ENCODE measurements at places on chromosomes 11 and 22.
A peak's percentile ranks its signal among the peaks of the same experiment; 100 is the strongest.

GRCh38 chr11:59271247-59271755 is 58.6 kb upstream of the MPEG1 start:
- no peak for DNase-seq

DNA sequence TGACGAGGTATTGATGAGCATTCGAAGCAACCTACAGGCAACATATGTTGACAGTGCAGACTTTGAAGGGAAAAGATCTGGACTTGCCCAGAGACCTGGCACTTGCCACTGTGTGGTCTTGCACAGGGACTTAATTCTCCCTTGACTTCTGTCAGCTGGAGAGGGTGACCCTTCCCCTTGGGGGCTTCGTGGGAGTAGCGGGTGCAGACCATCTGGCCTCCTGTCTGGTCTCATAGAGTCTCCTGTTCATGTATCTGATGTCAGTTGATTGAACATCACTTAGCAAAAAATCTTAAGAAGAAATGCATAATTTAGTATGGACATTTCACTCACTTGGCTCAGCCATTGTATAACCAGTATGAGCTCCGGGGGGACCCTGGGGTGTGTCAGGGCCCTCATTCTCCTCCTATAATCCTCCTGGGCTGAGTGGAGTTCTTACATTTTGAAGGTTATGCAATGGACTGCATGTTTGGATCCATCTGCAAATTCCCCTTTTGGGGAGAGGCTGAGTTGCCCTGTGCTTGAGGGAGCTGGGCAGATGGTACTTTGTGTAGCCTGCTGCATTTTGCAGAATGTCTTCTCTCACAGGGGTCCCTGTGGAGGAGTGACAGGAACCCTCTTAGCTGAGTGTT is 13.0 kb downstream of the BCR start:
- no peak for DNase-seq

GRCh38 chr22:24099071-24099470 is 82.2 kb upstream of the SUSD2 start:
- no peak for DNase-seq

GRCh38 chr11:128757886-128758612 is 64.2 kb downstream of the FLI1 start:
- DNase-seq, result no peak

DNA sequence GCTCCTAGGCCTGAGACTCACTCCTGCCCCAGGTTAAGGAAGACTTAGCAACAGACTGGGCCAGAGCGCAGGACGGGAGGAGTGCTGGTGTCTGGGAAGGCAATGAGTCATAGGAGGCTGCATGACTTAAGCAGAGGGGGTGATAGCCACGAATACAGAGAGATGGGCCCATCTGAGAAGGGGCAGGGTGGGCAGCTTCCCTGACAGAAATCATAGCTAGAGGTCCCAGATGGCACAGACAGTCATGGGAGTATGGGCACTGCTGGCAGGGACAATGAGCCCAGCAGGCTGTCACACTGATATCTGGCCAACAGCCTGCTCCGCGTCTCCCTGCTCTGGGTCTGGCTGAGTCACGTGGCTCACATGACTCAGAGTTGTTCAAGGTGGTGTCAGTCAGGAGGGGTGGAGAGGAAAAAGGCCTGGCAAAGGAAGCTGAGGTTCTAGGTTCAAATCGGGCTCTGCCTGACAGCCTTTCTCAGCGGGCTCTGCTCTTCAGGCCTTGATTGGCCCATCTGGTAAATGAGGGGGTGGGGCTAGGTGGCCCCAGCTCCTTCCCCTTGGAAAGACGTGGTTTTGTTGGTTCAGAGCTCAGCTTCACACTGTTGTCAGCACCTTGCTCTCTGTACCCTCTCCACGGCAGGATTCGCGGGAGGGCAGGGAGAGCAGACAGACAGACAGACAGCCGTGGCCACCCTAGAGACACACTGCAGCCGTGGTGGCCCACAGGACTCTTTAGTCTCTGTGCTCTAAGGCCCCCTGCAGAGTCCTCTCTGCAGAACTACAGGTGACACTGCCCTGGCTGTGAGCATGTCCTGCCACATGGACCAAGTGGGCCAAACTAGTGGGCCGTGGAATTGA is 47.8 kb downstream of the DBX1 start:
- no peak for DNase-seq

DNA sequence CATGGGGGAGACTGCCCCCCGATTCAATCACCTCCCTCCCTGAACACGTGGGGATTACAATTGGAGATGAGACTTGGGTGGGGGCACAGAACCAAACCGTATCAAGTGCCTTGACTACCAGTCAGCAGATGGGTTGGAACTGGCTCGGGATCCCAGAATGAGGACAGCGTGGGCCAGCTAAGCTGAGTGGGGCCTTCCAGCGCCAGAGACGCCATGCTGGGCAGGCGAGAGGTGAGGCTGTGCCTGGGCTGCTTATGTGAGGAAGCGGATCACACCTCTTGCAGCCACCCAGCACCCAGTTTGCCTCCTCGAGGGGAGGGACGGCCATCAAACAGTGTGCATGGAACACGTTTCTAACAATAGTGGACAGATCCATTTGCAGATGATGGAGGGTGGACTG is 195.1 kb downstream of the TBC1D22A start:
- DNase-seq, result no peak

DNA sequence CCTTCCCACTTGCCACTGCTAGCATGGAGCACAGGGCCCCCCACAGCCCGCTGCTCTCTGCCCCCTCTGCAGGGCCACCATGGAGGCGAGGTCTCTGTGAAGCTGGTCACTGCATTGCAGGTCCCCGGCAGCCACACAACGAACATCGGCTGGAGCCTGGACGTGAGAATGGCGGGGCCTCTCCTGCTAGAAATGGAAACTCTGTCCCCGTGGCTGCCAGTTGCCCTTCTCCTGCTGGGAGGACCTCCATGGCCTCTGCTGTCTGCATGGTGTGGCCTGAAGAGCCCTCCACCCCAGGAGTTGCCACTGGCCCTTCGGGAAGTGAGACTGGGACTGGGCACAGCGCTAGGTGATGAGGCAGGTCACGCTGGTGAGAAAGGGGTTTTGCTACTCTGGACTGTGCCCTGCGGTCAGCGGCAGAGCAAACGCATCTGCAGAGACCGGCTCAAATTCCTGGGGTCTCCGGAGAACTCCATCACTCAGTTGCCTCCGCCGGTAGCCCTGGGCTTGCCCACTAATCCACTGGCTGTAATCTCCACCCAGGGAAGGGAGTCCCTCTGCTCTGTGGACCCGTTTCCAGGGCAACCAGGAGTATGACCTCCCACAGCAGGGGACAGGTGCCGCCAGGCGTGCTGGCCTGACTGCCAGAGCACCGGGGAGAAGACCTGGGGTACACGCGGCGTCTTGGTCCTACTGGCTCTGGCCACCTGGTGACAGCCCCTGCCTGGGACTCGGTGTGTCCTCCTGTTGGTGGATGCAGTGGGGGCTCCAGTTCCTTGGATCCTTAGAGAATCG is 806.3 kb downstream of the BRD1 start:
- DNase-seq, result peak; percentile 9

- DNase-seq, result no peak
Measured at GRCh38 chr11:115226556-115226955, 277.7 kb downstream of the CADM1 start.

GRCh38 chr22:44369293-44369661 is 56.5 kb upstream of the SHISAL1 start:
- DNase-seq, result no peak

DNA sequence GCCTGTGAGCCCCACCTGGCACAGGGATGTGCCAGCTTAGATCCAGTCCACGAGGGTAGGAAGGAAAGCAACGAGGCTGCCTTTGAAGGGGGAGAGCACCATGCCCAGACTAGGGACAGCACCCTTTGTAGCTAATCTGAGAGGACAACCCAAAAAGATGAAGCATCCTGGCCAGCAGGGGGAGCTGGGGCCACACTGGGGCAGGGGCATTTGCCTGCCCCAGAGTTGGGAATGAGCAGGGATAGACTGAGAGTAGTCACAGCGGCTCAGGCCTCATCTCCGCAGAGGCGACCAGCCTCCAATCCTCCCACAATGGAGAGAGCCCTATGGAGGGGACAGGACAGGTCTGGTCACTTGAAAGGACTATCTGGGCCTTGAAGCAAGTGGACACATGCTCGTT is 16.4 kb downstream of the LMO1 start:
- peak; percentile 19 for DNase-seq

DNA sequence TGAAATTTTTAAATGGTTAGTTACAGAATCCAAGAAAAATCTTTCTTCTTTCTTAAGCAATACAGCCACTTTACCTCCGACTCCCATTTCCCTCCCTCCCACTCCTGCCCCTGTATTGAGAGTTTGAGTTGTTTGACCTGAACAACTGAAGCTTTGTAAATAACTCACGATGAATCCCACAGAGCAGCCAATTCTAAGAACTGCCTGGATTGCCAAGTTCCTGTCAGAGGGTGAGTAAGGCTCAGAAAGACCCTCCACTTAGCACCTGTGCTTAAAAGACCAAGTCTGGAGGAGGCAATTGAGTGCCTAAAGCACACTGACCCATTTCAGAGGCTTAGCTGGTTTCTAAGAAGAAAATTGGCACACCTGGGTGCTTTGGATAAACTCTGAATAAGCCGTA is 158.5 kb downstream of the MSANTD4 start:
- no peak for DNase-seq

- DNase-seq, result no peak
Measured at GRCh38 chr11:114162719-114163123, 103.2 kb downstream of the ZBTB16 start.

DNA sequence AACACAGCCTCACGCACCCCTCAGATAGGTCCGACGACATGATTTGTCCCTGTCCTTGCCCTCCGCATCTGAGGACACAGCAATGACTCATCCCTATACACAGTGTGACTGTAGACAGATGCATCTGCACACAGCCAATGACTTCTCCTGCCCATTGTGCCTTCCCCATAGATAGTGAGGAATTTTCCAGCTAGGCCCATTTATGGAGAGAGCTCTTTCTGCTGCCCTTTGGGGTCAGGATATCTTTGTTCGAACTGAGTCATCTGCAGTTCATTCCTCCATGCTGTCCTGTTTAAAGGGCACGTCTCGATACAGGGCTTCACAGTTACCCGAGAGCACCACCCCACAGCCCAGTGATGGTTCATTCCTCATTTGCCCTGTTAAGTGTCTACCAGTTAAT is 96.7 kb downstream of the LARGE1 start:
- DNase-seq, result no peak

DNA sequence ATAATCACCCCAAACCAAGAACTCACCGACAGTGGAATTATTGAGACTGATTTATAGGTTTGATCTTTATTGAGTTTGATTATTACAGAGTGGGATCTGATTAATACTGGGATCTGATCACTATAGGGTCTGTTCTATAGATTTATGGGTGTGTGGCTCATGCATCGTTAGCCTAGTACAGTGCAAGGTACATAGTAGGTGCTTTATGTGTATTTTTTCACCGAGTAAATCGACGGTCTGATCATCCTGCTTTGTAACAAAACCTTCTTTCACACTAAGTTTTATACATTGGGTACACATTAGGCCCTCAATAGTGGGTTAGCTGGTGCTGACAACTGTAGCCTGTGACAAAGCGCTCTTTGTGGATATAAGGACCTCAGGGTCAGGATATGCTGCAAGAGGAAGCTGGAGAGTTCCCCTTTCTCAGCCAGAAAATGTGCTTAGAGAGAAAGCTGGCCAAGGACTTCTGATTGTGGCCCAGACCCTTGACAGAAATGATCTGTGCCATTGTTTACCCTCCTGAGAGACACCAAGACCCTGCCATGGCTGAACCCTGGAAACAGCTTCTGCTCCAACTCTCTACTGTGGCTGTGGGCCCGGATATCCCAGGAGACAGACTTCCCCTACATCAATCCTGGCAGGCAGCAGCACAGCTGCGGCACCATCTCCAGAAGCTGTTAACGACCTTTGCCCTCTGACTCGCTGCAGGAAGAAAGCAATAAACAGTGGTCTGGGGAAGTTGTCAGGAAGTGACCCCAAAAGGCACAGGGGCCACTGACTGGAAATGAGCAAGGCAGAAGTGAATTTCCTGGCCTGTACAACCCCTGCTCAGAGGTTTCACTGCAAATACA is 16.1 kb upstream of the TPP1 start:
- DNase-seq, result no peak

DNA sequence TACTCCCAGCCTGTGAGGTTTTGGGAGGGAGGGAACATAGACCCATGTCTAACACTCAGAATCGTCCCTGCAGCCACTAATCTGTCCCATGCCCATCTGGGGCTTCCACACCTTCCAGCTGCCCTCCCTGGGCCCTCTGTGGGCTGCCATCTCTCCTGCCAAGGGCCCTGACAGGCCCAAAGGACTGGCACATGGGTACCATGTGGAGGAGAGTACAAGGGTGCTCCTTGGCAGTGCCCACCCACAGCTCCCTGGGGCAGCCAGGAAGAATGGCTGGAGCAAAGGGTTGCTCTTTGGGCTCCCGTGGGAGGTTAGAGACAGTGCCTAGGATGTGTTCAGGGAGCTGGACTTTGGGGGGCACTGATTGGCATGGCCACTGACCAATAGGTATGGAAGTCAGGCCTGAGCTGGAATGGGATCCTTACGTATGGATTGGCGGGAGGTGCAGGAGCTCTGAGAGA is 56.8 kb downstream of the CD82 start:
- peak; percentile 4 for DNase-seq

- DNase-seq, result no peak
Measured at GRCh38 chr11:44329472-44330230, 19.7 kb upstream of the ALX4 start.

DNA sequence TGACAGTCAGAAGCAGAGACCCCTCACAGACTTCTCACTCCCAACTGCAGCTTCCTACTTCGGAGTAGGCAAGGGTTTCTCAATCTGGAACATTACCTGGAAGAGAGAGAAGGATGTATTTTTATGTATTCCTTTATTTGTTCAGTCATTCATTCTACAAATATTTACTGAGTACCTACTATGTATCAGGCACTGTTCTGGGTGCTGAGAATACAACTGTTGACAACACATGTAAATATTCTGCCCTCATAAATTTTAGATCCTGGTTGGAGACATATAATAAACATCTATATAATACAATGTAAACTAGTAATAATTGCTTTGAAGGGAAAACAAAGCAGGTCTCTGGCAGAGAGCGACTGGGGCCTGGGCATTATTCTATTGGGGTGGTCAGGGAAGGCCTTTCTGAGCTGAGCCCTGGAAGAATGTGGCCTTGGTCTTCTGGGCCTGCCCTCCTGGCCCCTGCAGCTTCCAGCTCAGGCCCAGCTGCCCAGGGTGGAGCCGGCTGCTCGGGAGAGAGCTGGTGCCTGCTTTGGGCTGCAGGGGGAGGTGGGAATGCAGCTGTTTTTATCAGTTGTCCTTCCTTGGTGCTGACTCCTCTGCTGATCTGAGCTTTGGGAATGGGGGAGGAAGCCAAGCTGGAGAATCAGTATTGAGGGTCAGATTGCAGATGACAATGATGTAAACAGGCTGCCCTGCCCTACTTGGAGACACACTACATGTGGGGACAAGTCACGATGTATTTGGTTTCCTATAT is 46.8 kb downstream of the PKNOX2 start:
- DNase-seq, result no peak

- DNase-seq, result no peak
Measured at GRCh38 chr22:39935612-39936011, 24.6 kb upstream of the TMA7B start.

- DNase-seq, result no peak
Measured at GRCh38 chr11:23569134-23569533, 708.9 kb upstream of the CCDC179 start.

DNA sequence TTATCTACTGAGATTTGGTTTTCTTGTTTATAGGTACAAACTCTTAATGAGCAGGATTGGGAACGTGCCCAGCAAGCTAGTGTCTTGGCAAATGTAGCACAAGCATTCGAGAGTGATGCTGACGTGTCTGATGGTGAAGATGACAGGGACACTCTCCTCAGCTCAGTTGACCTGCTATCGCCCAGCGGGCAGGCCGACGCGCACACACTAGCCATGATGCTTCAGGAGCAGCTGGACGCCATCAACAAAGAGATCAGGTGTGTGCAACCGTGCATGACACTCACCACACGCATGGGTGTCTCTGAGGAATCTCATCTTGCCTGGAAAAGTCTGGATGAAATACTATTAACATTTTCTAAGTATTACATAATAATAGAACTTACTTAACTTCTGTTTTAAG is 54.7 kb upstream of the CTTN start:
- no peak for DNase-seq

Data from activated naive CD4-positive, alpha-beta T cell treated with anti-CD3 and anti-CD28 coated beads, Interleukin-2, amount 50 U/mL, for 16 hours (primary cell).